ENCODE measurements at places on chromosomes 11 and 22.

- no peak for DNase-seq
Observed at GRCh38 chr22:17726928-17727897, 47.1 kb downstream of the BID start.

DNA sequence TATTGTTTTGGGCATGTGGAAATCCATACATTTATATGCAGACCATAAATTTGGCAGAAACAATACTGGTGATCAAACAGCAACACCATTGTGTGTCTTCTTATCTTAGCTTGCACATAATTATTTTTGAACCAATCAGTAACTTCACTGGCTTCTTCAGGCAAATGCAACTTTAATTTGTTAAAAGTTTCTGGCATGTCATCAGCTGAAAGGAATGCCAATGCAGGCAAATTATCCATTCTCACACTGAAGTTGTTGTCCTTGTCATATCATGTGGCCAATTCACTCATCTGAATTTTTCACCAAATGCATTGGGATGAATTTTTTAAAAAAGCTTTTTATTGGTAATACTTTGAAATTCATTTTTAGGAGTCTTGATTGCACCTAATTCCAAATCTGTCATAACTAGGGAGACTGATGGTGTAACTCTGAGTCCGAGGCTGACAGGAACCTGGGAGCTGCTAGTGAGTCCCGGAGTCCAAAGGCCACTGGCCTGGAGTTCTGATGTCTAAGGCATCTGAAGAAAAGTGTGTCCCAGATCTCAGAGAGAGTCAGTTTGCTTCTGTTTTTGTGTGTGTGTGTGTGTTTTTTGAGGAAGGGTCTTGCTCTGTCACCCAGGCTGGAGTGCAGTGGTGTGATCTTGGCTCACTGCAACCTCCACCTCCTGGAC lies 17.4 kb upstream of the OR10V1 start:
- no peak for DNase-seq

DNA sequence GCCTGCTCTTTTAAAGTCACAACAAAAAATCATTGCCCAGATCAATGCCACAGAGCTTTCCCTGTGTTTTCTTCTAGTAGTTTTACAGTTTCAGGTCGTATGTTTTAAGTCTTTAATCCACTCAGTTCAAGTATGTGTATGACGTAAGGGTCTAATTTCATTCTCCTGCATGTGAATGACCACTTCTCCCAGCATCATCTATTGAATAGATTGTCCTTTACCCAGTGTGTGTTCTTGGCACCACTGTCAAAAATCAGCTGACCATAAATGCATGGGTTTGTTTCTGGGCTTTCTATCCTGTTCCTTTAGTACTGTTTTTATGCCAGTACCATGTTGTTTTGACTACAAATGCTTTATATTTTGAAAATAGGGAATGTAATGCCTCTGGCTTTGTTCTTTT lies 28.1 kb downstream of the INTS4 start:
- DNase-seq, result no peak

DNA sequence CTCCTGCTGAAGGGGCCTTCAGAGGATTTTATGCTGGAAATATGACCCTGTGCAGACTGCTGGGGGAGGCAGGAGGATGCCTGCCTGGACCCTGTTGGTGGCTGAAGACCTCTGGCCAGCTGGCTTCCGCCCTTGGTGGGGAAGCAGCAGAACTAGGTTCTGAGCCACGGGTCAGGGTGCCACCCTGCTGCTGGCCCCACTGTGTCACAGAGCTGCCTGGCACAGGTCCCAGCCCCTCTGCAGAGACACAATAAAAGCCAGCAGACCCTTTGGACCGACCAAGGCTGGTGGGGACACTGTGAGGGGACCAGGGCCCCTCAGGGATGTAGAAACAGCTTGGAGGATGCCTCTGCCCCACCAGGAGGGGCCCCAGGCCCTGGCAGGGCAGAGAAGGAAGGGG lies 6.9 kb upstream of the SREBF2 start:
- DNase-seq, result no peak

DNA sequence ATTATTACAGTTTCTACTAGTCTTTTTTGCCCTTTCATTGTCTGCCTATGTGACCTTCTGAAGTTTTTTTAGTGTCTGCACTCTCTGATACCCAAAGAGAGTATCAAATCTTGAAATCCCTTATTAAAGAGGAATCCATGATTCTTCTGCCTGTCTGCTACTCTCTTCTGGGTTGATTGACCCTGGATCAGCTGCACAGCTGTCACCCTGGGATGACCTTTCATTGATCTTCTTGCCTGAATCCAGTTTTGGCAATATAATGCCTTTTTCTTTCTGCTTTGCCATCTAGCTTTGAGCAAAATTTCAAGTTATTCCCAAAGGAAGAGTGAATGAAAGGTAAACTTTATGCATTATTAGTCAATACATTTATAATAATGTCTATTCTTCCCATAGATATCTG lies 32.6 kb downstream of the NCAM1 start:
- DNase-seq, result no peak

- no peak for DNase-seq
Observed at GRCh38 chr11:45365961-45366618, 79.9 kb upstream of the SYT13 start.

GRCh38 chr11:107669191-107669740 lies 42.6 kb downstream of the SLN start:
- DNase-seq, result no peak

DNA sequence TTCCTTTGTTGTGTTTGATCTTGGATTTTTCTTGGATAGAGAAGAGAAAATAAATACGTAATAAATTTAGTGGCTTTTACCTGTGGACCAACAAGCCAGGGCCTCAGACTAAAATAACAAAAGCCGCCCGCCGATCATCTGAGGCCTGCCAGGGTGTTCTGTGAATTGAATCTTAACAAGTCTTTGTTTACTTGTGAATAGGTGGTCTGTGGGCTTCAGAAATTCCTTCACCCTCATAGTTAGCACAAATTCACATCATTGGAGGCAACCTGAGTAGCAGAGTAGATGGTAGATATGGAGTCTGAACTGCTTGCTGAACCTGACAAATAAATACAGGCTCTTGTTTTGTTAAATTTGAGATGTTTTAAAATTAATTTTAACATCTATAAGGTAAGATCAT lies 176.3 kb upstream of the MTNR1B start:
- no peak for DNase-seq

DNA sequence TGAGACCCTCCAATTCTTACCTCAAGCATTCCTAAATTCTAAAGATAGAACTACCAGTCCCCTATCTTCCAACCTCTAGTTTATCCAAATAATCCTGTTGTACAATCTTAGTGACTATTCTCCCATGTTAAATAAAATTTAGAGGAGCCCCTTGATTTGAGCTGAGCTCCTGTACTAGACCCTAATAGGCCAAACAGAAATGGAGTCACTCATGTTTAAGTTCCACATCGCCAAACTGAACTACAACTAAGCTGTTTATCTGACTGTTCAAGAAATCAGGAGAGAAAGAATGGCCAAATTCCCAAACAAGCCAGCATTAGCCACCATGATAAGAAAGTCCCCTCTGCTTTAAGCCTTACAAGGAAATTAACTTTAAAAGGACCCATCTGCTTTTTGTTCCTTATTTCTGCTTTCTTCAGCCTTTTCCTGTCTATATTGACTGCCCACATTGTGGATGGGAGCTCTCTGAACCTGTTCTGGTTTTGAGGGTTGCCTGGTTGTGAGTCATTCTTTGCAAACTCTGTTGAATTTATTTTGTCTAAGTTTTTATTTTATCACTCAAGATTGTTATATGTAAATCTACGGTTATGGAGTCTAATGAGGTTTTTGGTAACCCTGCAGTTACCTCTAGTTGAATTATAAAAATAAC lies 90.4 kb downstream of the TTC28 start:
- no peak for DNase-seq

GRCh38 chr11:129631201-129631600 lies 184.4 kb upstream of the TMEM45B start:
- no peak for DNase-seq

- DNase-seq, result no peak
Observed at GRCh38 chr11:132332521-132332920, 962.1 kb downstream of the NTM start.

DNA sequence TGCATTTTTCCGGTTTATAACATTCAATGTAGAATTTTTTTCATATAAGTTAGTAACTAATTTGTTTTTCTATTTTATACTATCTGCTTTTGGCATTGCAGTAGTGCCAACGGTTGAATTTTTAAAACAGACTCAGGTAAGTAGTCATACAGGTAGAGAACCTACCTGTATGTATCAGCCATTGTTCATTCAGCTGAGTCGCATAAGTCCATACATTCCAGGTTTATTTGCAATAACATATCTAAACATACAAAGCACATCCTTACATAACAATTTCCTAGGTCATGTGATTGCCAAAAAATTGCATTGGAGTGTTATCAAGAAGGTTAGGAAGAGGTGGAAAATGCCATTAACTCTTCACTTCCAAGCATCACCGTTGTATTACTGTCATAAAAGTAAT lies 1059.3 kb upstream of the CNTN5 start:
- DNase-seq, result no peak

DNA sequence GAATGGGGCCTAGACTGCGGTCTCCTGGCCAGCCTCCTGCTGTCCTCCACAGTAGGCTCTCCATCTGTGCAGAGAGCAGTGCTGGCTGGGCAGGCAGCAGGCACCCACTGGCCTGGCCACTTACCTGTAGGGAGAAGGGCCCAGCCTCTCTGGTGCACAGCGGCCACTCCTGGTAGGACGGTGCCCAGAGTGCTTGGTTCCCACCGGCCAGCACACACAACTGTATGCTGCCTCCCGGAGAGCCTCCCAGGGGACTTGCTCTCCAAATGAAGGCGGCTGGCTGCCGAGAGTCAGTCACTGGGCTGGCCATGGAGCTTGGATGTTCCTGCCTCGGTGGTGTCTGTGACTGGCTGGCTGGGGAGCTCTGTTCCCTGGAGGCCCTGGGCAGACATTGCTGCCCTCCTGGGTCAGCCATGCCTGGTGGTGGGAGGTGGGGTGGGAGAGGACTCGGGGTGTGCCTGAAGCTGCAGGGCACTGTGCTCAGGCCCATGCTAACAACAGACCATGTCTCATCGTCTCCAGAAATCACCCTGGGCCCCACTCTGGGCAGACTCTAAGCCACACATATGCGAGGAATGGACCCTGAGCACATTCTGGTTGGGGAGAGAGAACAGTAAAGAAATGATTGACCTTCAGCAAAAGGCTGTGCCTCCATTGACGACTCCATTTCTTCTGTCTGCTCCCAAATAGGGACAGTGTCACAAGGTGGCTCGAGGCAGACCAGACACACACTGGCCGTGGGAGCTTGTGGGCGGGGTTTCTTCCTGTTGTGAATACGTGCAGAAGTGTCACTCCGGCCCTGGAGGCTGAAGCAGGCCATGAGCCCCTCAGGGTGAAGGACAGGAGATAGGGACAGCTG lies 350.8 kb downstream of the TBC1D22A start:
- DNase-seq, result no peak

DNA sequence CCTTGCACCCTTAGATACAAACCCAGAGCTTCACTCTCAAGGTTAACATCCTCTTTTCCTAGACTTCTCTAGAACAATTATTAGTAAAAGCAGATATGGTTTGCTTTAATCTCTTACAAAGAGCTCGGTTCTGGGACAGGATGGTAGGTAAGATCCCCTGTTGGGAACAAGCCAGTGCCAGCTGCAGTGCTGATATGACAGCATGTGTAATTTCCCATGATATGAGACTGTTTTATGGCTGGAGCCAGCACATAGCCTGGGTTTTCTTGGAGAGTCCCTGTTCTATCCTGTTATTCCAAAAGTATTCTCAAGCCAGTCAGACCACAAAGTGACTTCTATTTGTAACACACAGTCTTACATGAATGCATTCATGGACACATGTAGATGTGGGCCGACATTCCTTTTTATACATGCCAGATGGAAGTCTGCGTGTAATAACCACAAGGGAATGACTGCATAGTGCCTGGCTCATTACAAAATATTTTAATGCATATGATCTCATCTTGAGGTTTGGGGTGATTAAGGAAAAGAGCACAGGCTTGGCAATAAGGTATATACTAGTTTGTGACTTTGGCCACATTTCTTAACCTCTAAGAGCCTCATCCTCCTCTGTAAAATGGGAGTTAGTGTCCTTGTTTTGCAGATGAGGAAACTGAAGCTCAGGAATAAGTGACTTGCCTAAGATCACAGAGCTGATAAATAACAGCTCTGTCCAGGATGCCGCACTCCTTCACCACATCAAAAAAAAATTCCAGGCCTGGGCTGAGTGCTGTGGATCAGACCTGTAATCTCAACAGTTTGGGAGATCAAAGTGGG lies 21.8 kb downstream of the CLMP start:
- DNase-seq, result no peak

GRCh38 chr11:35402751-35403660 lies 16.4 kb downstream of the SLC1A2 start:
- no peak for DNase-seq

DNA sequence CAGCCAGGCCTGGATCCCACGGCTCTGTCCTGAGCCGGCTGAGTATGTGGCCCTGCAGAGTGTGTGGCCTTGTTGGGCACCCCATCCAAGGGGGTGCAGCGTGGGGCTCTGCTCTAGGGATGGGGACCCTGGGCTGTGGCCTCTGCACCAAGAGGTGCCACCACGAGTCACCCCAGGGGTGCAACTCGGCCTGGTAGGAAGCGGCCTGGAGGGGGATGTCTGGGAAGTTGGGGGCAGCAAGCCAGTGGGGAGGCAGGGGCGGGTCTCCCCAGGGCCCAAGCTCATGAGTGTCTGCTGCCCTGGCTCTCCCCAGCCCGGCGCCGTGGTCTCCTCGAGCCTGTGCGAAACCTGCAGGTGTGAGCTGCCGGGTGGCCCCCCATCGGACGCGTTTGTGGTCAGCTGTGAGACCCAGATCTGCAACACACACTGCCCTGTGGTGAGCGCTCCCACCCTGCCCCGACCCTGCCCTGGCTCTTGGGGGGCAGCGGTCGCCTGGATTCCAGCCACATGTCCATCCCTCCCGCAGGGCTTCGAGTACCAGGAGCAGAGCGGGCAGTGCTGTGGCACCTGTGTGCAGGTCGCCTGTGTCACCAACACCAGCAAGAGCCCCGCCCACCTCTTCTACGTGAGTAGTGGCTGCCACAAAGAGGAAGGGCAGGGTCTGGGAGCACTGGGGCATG lies 24.2 kb upstream of the MUC5B start:
- no peak for DNase-seq

- DNase-seq, result no peak
Observed at GRCh38 chr11:63595296-63595695, 18.9 kb downstream of the PLAAT3 start.

GRCh38 chr11:129620237-129621104 lies 195.2 kb upstream of the TMEM45B start:
- no peak for DNase-seq

GRCh38 chr22:46916886-46917770 lies 154.7 kb downstream of the TBC1D22A start:
- no peak for DNase-seq

DNA sequence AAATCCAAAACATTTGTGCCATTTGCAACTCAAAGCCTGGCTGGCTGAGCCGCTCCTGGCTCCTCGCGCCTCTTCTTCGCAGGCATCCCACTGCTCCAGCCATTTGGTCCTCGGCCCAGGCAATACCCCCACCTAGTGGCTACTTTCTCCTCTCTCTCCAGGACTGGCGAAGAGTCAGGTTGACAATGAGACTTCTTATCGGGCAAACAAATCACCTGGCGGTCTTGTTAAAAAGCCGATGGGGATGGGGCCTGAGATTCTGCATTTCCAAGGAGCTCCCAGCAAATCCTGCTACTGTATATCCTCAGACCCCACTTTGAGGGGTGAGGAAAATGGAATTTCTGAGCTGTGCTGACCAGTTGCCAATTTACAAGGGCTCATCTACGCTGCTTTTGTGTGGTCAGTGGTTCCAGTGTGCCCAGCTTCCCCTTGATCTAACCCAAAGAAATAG lies 89.0 kb downstream of the ISX start:
- DNase-seq, result no peak

GRCh38 chr11:18700872-18701271 lies 2.3 kb downstream of the TMEM86A start:
- no peak for DNase-seq

- DNase-seq, result no peak
Observed at GRCh38 chr11:66070604-66071380, 720 bp downstream of the PACS1 start.

All from activated CD4-positive, alpha-beta T cell treated with anti-CD3 and anti-CD28 coated beads for 4 hours (primary cell).